ENCODE measurements at places on chromosomes 13 and 19.

GRCh38 chr19:12481781-12482508, 2.7 kb downstream of the ZNF709 start:
- no peak for DNase-seq

DNA sequence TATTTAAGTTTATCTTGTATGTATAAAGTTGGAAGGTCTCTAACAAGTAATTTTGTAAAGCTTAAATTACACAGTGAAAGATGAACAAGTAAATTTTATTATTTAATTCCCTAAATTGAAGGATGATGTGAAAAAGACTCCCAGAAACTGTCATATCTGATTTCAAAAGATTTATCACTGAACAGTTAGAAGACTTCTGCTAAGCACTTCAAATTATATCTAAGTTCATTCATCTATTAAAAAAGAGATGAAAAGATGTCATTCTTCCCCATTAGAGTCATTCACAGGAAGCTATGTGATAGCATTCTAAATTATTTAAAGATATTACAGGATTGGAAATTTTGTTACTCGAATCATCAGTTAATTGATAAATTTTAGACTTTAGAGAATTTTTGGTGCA, 359.4 kb downstream of the ITGBL1 start:
- no peak for DNase-seq

DNA sequence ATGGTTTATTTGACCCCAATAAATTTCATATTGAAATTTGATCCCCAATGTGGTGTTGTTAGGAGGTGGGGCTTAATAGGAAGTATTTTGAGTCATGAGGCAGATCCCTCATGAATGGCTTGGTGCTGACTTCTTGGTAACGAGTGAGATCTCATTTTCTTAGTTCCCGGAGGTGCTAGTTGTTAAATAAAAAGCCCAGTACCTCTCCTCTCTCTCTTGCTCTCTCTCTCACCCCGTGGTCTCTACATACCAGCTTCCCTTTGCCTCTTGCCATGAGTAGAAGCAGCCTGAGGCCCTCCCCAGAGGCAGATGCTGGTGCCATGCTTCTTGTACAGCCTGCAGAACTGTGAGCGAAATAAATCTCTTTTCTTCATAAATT, 39.4 kb upstream of the KATNAL1 start:
- DNase-seq: no peak

DNA sequence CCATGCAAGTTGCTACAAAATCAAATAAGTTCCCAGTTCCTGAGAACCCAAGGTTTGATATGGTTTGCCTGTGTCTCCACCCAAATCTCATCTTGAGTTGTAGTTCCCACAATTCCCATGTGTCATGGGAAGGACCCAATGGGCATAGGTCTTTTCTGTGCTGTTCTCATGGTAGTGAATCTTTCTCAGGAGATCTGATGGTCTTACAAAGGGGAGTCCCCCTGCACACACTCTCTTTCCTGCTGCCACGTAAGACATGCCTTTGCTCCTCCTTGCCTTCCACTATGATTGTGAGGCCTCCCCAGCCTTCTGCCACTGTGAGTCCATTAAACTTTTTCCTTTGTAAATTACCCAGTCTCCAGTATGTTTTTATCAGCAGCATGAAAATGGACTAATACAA, 28.5 kb upstream of the TSHZ3 start:
- DNase-seq: no peak

- no peak for DNase-seq
These were observed 95.6 kb upstream of the ZNF98 start for GRCh38 chr19:22517496-22518411.

GRCh38 chr19:8973501-8974091, 36.6 kb downstream of the MUC16 start:
- DNase-seq: peak; percentile 9

GRCh38 chr19:35119091-35119490, 3.5 kb downstream of the FXYD3 start:
- no peak for DNase-seq

DNA sequence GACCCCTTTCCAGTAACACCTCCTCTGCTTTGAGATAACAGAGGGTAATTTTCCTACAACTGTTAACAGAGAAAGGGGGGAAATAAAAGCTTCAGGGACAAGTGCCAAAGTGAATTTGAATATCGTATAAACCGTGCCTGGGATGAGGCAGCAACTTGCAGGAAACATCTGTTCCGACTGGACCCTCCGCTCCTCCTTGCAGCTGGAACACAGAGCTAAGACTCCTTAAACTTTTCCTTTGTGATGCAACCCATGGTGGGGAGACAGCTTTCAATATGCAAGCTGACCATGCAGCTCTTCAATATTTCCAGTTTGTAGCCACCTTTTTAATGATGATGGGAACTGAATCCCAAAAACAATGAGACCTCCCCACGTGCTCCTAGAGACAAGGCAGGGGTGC, 432.6 kb downstream of the ZNF536 start:
- DNase-seq: no peak

DNA sequence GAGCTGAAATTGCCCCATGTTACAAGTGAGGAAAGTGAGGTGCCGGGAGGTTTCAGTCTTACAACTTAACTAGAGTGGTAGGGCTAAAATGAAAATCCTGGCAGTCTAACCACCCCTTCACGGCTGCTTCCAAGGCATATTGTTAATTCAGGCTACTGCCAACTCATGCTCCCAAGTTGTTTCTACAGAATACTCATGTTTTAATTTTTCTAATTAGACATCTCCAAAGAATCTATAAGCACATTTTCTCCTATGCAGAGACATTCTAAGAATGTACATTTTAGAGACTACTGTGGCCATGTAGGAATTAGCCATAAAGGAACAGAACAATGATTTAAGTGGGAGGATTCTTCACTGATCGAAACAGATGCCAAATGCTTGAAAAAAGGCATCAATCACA, 7.0 kb upstream of the TSC22D1 start:
- no peak for DNase-seq

DNA sequence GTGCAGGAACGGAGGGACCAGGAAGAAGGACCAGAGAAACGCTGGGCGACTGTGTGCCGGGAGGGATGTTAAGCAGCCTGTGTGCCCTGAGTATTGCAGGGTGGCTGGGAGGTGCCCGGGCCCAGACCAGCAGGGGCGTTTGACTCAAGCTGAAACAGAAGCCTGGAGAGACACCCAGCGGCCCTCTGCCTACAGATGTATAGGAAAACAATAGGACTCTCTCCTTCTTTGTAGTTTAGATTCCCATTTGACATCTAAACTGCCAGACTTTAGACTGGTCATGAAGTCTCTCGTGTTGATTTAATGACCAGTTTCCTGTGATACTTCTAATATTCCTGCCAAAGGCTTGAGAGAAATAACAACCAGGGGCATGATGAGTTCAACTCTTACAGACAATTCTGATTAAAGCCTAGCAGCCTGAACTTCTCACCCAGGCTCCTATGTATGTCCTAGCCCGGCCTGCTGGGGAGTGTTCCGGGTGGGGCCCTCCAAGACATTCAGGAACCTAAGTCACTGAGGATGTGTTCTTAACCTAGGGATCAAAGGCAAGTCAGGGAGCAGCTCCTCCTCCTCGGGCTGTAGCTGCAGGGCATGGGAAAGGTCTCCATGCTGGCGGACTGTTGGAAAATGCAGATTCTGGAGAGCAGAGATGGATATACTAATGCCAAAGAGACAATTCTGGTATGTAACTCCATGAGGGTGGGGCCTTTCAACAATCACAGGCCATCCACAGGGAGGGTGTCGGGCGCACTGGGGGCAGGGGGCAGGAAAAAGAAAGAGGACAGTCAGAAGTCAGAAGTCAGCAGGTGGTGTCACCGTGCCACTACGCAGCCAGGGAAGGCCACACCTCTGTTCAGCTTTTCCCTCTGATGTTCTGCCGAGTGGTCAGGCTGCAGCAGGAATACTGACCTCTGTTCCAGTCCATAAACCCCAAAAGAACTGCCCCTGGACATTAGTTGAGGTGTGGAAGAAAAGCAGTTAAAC, 131.8 kb downstream of the STARD13 start:
- DNase-seq: peak; percentile 61

- no peak for DNase-seq
These were observed 31.5 kb downstream of the KLF5 start for GRCh38 chr13:73090116-73090822.

DNA sequence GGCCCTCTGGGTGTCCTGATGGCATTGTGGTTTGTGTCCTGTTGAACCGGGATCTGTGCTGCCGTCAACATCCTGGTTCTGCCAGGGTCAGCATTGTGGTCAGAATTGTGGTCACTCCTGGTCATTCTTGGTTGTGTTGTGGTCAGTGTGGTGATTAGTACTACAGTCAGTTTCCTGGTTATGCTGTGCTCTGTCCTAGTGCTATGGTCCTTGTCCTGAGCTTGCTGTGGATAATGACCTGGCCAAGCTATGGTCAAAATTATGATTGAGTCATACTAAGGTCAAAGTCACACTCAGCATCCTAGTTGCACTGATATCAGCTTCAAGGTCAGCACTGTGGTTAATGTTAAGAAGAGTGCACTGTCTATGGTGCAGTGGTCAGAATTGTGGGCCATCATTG, 4.5 kb upstream of the OLFM2 start:
- DNase-seq: no peak

- DNase-seq: no peak
These were observed 189.9 kb upstream of the RNF113B start for GRCh38 chr13:98366959-98367358.
